ENCODE measurements at places on chromosomes 16 and 17.

- no peak for DNase-seq
Measured at GRCh38 chr17:64120159-64120810, 9.7 kb downstream of the ERN1 start.

DNA sequence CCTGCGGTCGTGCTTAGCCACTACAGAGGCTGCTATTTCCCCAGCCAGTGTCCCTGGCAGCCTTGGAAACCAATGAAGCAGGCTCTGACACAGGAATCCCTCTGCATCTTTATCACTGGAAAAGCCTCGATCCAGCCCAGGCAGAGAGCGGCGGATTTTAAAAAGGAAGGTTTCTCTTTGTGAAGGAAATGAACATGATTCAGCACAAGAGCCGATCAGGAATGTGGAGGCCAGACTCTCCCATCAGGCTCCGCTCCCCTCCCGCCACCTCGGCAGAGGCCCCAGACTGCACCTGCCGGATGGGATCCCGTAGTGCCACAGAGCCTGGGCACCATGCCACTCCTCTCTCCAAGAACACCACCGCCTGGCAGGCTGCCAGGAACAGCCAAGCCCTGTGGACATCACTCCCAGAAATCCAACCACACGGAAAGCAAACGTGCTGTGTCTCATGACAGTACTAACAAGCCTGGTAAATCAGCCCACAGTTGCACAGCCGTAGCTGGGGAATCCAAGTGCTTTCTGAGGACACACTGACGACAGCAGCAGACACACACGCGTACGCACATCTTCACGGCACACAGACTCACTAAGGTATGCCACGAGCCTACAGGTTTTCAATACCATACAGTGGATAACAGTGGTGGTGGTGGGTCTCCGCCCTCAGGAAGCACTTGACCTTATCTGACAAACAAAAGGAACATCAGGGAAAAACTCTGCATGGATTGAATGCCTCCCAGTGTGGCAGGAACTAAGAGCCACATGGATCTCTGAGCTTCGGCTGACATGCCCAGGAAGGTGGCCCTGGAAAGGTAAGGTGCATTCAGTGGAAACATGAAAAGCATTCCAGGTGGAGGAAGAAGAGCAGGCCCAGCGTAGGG is 5.4 kb downstream of the LRRC75A start:
- DNase-seq, result peak; percentile 27

DNA sequence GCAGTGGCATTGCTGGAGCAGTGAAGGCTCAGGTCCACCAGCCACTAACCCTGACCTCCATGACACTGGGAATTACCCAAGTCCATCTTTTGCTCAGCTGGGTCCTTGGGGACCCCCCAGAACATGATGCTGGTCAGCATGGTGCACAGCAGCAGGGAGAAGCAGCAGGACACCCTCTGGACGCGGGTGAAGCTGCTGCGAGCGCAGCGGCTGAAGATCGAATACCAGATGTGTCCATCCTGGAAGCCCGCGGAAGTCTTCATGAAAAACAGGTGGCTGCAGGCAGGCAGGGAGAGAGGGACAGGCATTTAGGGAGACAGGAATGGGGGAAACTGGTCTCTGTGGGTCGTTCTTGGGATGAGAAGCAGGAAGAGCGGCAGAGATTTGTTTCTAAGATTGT is 53.4 kb upstream of the GCSH start:
- no peak for DNase-seq

DNA sequence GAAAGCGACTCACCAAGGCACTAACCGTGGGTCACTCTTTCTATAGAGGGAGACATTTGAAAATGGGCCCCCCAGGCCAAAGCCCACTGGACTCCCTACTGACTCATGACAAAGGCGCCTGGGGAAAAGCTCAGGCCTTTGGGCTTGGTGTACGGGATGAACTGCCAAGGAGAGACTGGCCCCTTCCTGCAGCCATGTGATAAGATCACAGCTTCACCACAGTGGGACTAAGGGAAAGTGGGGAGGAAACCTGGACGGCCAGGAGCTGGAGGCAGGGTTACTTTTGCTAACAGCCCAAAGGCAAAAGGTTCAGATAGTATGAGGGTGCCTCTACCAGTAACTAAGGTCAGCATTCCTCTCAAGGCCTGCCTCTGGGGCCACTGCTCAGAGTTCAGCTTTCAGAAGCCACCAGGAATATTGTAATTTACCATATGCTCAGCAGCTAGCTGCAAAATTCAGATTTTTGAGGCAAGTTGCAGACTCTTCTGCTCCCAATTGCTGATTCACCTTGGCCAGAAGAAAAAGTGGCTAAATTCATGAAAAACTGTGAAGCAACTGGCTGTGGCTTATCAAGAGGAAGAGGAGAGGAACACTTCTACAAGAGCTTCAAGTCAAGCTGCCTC is 37.1 kb upstream of the SLC25A19 start:
- DNase-seq, result no peak

GRCh38 chr17:57881783-57882351 is 32.0 kb upstream of the MRPS23 start:
- DNase-seq, result no peak

DNA sequence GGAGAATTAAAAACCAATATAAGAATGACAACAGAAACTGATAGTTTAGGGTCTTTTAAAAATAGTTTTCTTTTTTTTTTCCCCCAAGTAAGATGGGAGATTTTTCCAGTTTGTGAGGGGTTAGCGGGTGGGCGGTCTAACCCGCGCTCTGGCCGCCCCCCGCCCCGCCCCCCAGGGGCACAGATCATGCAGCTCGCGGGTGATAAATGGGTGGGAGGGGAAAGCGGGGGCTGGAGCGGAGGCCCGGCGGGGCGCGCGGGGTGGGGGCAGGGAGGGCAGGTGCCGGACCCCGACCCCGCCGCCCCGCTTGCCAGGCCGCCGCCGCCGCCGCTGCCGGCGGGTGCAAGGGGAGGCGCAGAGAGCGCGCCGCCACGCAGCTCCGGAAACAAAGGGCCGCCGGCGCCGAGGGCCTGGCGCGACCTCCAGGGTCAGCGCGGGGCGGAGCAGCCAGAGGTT is 60.1 kb upstream of the GSE1 start:
- no peak for DNase-seq

DNA sequence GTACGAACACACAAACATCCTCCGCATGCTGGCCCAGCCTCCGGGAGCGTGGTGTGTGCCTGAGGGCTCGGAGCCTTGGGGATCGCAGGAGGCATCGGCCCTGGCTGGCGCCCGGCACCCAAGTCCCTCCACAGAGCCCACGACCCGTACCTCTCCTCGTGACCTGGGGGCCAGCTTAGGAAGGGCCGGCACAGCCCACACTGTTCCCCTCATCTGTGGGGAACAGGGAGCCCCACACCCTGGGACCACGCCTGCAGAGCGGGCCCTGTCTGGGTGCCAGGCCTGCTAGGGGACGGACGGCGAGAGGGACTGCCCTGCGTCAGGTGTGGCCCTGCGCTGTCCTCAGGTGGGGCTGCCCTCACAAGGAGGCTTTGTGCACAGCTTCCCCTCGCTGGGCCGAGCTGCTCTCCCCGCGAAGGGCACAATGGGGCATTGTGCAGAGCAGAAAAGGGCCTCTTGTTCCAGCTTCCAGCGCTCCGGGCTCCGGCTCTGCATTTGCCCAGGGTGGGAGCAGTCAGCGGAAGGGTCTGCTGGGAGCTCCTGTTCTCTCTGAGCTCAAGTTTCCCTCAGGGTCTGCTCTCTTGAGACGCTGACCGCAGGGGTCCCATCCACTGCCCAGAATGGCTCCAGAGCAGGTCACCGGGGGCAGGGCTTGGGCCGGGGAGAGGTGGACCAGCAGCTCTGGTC is 1.7 kb upstream of the LMF1 start:
- DNase-seq, result no peak

GRCh38 chr17:57987581-57988300 is at the start of gene VEZF1:
Gene VEZF1 (minus strand): TSS chr17:57988254. CDS start chr17:57988111, 143 bp downstream.
- DNase-seq, result no peak

- no peak for DNase-seq
Measured at GRCh38 chr16:29117631-29118030, 132.8 kb downstream of the LAT start.

DNA sequence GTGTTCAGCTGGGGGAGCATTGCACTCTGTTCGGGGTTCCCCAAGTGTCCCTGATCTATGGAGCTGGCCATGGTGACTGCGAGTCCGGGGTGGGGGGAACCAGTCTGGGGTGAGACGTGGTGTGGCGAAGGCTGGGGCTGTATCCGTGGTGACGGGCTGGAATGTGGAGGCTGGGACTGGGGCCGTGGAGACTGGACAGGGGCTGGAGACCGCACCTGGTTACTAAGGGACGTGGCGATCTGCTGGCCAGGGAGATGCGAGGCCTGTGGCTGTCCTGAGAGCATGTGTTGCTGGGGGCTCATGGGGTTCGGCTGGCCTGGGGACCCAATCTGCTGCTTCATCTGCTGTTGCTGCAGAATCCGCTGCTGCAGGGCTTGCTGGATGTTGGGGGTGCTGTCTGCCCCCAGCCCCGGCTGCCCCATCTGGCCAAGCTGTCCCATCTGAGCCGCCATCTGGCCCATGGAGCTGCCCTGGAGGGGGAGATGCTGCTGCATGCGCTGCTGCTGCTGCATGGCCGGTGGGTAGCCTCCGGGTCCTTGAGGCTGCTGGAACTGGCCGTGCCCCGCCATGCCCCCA is 10.6 kb upstream of the TRAP1 start:
- DNase-seq, result no peak

DNA sequence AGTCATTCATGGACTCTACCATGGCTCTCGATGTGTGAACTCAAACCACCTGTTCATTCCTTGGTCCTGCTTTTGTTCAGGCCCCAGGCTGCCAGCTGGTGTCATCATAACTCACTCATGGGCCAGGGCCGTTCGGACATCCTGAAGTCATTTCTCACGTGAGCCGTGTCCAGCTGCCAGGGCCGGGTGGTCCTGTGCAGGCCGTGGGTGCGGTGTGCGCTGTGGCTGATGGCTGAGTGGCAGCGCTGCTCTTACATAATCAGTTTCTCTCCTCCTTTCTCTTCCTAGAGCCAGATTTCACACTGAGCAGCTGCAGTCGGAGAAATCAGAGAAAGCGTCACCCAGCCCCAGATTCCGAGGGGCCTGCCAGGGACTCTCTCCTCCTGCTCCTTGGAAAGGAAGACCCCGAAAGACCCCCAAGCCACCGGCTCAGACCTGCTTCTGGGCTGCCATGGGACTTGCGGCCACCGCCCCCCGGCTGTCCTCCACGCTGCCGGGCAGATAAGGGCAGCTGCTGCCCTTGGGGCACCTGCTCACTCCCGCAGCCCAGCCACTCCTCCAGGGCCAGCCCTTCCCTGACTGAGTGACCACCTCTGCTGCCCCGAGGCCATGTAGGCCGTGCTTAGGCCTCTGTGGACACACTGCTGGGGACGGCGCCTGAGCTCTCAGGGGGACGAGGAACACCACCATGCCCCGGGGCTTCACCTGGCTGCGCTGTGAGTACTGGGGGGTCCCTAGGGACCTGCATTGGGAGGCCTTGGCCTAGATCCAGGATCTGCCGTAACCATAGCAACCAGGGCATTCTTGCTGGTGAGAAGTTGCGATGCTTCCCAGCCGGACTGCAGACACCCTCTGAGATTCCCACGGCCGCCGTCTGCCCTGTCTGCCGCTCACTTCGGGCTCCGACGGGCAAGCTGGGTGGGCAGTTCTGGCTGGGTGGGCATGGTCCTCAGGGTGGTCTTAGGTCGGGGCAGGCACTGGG is at the start of gene IL34:
IL34 (plus strand) TSS at position 300 of the 982 bp plus-strand sequence; CDS start at position 689, 389 bp downstream.
- DNase-seq, result no peak

DNA sequence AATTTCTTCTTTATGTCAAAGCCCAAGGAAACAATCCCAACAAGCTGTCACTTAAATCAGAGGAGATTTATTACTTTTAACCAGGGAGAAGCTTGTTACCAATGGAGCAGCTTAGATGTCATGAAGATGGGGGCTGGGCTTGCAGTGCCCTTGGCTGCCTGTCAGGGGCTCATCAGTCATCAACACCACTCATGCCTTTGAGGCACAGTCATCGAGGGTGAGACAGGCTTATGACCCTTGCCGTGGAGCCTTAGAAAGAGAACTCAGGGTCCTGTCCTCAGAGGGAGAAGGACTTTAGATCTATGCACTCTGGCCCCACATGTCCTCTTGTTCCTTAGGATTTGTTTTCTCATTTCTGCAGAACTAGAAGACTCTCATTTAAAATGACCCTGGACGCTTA is 318.3 kb downstream of the CBLN1 start:
- DNase-seq, result no peak

DNA sequence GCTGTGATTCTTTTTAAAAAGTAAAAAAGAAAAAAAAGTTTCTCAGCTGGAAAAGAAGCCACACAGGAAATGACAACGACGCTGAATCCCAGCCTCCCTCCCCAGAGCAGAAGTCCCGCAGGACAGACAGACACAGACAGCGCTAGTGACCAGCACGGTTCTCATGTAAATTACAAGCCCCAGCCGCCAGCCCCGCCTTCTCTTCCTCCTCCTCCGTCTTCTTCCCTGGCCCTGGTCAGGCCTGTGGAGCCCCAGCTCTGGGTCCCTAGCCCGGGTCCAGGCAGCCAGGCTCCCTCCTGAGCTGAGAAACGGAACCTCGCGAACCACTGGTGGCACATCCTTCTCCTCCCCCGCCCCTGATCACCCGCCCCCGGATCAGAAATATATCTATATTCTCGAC is 7.0 kb upstream of the IL17C start:
- no peak for DNase-seq

DNA sequence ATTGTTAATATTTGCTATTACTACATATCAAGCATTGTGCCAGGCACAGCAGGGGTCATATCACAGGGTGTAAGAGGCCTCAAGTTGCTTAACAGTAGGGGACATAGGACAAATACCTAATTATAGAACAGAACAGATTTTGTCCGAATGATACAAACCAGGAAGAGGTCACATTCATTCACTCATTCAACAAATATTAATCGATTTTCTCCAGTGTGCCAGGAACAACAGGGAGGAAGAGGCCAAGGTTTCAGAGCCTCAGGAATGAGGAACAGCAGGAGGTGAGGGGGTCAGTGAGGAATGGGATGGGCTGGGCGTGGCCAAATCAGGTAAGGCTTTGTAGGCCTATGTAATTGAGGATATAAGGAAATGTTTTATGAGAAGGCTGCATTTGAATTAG is 11.2 kb upstream of the CHST4 start:
- no peak for DNase-seq

DNA sequence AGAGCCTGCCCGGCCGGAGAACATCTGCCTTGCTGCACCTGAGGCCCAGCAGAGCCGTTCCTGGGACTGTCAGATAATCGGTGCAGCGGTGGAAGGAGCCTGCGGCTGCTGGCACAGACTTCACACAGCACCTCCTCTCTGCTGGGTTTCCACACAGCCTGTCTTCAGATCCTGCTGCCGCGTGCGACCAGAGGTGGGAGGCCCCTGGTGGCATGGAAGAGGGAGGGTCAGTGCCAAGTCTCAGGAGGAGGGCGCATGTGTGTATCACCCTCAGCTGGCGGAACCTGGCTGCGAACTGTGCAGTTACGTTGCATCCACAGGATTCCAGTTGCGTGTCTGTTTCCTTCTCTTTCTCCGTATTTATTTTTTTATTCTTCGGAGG is 3.3 kb downstream of the CDK5R1 start:
- no peak for DNase-seq

DNA sequence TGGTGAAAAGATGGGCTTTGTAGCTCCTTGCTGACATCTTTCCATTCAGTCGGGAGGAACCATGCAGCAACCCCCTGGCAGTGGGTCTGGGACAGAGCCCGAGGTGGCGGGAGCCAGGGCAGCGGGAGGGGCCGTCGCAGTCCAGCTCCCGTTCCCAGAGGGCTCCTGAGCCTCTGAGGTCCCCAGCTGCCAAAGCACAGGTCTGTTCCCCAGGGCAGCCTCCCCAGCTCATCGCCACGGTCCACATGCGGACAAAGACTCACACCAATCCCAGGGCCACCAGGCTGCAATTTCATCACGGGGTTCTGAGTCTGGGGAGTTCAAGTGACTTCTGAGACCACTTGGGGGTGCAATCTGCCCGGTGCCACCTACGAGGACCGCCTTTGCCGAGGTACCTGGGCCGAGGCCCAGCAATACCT is 196.0 kb downstream of the RBFOX3 start:
- DNase-seq, result no peak
